ENCODE measurements at places on chromosomes 6 and 20. TPM values are rescaled to one million over a fixed set of nuclear protein-coding genes. Genes with fewer than 3 reads are reported as not detected.

DNA sequence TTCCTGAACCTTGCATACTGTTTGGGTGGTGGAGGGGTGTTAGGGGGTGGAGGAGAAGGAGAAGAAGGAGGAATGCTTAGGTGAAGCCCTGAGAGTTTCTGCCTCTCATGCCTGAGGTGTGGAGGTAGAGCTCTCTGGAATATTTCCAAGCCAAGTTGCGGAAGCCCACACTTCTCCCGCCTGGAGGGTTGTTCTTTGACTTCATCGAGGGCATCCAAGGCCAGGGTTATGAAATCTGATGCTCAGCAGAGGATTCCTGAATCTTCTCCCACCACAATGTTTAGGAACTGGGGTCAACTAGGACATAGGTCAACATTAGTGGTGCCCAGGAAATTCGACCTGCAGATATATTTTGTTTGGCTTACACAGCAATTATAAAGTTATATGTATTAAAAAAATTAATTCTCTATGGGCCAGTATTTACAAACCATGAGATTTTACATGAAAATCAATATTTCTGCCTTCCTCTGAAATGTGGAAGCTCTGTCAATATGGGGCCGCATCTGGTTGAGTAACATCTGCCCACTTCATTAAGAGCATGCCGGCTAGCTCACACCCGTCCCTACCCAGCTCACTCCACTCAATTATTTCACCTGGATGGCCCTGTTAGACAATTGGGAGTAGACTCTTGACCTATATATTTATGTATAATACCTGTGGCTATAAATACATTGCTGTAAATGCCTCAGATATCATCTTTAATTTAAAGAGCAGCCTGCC lies 257.1 kb upstream of the ZFP64 start:
- no peak overlapping the region for H3K27ac ChIP-seq
- DNase-seq = no peak
- no peaks in the 10 kb centered on the region for H3K36me3 ChIP-seq
- peaks cover 8% of the 10 kb centered on the region for H3K4me1 ChIP-seq
- H3K27me3 ChIP-seq = no peaks in the 10 kb centered on the region

- peaks cover 76% of the 10 kb centered on the region for H3K27me3 ChIP-seq
- H3K36me3 ChIP-seq = no peaks in the 10 kb centered on the region
- DNase-seq = no peak
- no peak overlapping the region for H3K27ac ChIP-seq
- H3K4me3 ChIP-seq = peak overlapping the region; percentile 2
Observed at GRCh38 chr6:12958052-12958706, 241.6 kb downstream of the PHACTR1 start.

DNA sequence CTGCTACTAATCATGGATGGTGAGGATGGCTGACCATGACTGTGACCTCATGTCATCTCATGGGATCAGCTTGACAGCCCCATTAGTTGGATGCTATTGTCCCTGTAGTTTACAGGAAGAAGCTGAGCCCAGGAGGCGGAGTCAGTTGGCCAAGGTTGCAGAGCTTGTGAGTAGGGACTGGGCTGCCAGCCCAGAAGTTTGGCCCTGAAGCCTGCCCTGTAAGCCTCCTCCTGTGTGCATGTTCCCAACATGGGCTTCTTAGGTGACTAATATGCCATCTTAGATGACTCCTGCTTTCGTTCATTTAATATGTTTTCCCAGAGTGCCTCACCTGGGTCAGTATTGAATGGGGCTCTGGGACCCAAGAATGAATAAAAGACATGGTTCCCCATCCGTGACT lies 6.9 kb downstream of the EDN3 start:
- H3K36me3 ChIP-seq = no peaks in the 10 kb centered on the region
- peaks cover 15% of the 10 kb centered on the region for H3K4me1 ChIP-seq
- no peak overlapping the region for H3K4me3 ChIP-seq
- H3K27me3 ChIP-seq = peaks cover 35% of the 10 kb centered on the region

GRCh38 chr6:4380881-4381281 lies 245.5 kb upstream of the ECI2 start:
- no peak for DNase-seq
- peaks cover 4% of the 10 kb centered on the region for H3K4me1 ChIP-seq
- H3K4me3 ChIP-seq = no peak overlapping the region
- H3K27ac ChIP-seq = no peak overlapping the region
- peaks cover 8% of the 10 kb centered on the region for H3K36me3 ChIP-seq

- H3K4me3 ChIP-seq = no peak overlapping the region
- no peaks in the 10 kb centered on the region for H3K36me3 ChIP-seq
- peak; percentile 36 for DNase-seq
- peaks cover 11% of the 10 kb centered on the region for H3K4me1 ChIP-seq
- H3K27me3 ChIP-seq = peaks cover 28% of the 10 kb centered on the region
Observed at GRCh38 chr20:58868795-58869194, 16.3 kb downstream of the GNAS start.

GRCh38 chr6:20211037-20211940 lies 980 bp downstream of the MBOAT1 start:
- H3K27me3 ChIP-seq = peaks cover 40% of the 10 kb centered on the region
- DNase-seq = no peak
- H3K4me1 ChIP-seq = peaks cover 31% of the 10 kb centered on the region

DNA sequence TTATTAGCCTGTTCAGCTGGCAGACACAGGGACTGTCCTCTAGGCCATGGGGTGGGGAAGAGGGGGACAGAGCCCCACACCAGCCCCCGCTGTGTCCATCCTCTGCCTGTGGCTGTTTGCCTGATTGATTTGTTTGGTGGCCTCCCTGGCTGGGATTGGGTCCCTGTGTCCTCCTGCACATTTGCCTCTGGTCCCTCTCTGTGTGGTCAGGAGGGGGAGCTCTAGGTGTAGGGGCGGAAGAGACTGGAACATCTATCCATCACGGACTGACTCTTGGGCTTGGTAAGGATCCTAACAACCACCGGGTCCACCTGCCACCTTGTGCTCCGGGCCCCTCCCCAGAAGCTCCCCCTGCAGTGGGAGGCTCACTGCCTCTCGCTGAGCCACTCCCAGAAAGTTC lies 38.4 kb upstream of the CCDC167 start:
- no peak for DNase-seq
- peaks cover 14% of the 10 kb centered on the region for H3K4me1 ChIP-seq
- no peaks in the 10 kb centered on the region for H3K36me3 ChIP-seq
- no peak overlapping the region for H3K27ac ChIP-seq

DNA sequence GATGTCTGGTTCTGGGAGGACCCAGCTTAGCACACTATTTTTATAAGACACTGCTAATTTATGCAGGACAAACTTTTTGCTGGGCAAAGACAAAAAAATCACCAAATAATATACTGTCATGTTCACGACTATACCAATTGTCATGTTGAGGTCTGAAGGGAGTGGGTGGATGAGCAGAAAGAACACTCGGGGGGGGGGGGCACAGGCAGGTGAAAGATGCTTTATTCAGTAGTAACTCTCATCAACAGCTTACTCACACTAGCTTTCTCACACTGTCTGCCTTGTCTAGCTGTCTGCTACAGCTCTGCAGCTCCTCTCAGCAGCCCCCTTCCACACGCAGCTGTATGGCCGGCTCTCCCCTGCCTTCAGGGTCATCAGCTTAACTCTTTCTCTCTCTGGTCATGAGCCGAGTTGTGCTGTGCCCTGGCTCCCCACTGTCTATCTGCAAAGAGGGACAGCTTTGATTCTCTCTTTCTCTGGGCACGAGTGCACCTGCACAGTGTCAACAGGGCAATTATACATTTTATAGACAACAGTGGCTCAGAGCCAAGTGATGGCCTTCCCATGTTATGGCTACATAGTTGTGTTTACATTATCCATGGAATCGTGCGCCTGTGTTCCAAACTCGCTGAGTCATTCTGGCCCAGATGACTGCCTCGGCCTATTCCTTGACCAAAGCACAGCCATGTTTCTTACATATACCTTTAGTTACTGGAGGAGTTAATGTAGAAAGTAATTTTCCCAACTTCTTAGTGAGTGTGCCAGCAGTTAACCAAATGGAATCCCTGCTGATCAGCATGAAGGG lies 187.7 kb upstream of the PRSS16 start:
- H3K4me1 ChIP-seq = no peaks in the 10 kb centered on the region
- no peaks in the 10 kb centered on the region for H3K36me3 ChIP-seq
- peaks cover 6% of the 10 kb centered on the region for H3K27me3 ChIP-seq

DNA sequence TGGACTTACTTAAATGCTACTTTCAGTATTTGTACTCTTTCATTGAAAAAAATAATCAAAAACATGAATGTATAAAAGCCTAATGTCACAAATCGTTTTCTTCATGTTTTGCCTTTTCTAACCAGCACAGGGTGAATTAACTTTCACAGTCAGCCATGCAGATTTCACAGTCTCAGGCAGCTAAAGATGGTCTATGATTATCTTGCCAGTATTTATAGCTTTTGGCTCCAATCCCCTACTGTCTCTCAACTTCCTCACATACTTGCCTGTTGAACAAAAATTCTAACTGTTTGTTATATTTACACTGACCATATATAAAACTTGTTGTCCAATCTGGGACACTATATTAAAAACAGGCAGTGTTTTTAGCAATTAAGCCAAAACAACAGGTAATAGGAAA lies 358.2 kb downstream of the ARHGAP18 start:
- H3K4me3 ChIP-seq = no peak overlapping the region
- no peaks in the 10 kb centered on the region for H3K4me1 ChIP-seq
- H3K36me3 ChIP-seq = no peaks in the 10 kb centered on the region
- no peak for DNase-seq

- H3K27me3 ChIP-seq = peaks cover 5% of the 10 kb centered on the region
- H3K27ac ChIP-seq = no peak overlapping the region
- no peaks in the 10 kb centered on the region for H3K36me3 ChIP-seq
- peaks cover 4% of the 10 kb centered on the region for H3K4me1 ChIP-seq
- no peak for DNase-seq
Observed at GRCh38 chr6:159213405-159213804, 44.2 kb downstream of the FNDC1 start.

GRCh38 chr20:25389858-25390537 lies 637 bp downstream of the ABHD12 start:
- peak; percentile 43 for DNase-seq
- H3K27me3 ChIP-seq = no peaks in the 10 kb centered on the region
- peaks cover 7% of the 10 kb centered on the region for H3K36me3 ChIP-seq
- H3K4me3 ChIP-seq = peak overlapping the region; percentile 90
- H3K27ac ChIP-seq = no peak overlapping the region

DNA sequence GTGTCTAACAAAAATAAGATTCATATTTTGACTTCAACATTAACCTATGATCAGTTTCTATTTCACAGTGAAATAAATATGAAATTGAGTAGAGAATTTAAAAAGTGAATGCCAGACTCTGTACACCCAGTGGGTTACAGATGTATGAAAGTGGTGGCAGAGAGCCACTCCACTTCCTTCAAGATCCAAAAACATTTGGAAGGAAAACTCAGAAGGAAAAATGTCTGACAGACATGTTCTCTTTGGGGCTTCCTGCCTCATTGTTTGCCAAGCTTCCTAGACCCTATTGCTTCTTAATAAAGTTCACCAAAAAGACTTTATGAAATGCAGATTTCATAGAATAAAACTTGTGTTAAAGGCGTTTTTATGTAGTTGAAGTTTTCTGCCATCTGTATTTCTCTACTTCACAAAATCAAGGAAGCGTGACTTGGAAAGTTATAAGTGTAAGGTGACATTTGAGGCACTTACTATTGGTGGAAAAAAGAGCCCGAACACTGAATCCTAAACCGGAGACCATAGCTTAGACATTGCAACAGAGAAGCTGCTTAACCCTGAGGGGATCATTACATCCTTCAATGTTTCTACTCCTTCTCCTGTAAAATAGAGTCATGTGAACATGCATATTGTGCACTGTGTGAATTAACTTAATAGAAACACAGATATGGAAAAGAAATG lies 12.8 kb downstream of the HMGCLL1 start:
- no peaks in the 10 kb centered on the region for H3K36me3 ChIP-seq
- no peaks in the 10 kb centered on the region for H3K4me1 ChIP-seq
- no peak for DNase-seq
- H3K27me3 ChIP-seq = no peaks in the 10 kb centered on the region
- no peak overlapping the region for H3K27ac ChIP-seq
- H3K4me3 ChIP-seq = no peak overlapping the region

The REM1 gene
- not detected for total RNA-seq

The ADGRG6 gene
- 78.9 TPM for total RNA-seq

The HCK gene
- not detected for total RNA-seq

The INSM1 gene
- total RNA-seq = 22.6 TPM

The PNPLA1 gene
- not detected for total RNA-seq

The PPIL6 gene
- 3.3 TPM for total RNA-seq

The AVP gene
- total RNA-seq = not detected

Data from neural crest cell (in vitro differentiated cells).